HuH-7.5 (cell line): ENCODE measurements at places on chromosomes 5 and 9.

GRCh38 chr5:88938488-88938887 is 55.5 kb upstream of the MEF2C start:
- no peak for DNase-seq

DNA sequence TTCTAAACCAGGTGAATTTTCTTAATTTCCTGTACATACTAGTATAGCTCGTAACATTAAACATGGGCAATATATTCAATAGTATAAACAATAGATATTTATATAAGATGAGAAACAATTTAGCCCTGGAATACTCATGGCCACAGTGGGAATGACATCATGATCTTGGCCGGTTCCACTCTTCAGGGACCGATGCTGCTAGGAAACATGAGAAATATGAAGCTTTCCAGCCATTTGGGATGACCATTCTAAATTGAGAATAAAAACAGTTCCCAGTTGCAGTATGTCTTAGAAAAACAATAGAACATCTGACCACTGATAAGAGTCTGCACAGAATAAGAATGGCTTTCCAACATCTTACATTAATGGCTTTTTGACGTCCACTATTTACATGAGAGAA is 33.3 kb upstream of the SLCO6A1 start:
- no peak for DNase-seq

DNA sequence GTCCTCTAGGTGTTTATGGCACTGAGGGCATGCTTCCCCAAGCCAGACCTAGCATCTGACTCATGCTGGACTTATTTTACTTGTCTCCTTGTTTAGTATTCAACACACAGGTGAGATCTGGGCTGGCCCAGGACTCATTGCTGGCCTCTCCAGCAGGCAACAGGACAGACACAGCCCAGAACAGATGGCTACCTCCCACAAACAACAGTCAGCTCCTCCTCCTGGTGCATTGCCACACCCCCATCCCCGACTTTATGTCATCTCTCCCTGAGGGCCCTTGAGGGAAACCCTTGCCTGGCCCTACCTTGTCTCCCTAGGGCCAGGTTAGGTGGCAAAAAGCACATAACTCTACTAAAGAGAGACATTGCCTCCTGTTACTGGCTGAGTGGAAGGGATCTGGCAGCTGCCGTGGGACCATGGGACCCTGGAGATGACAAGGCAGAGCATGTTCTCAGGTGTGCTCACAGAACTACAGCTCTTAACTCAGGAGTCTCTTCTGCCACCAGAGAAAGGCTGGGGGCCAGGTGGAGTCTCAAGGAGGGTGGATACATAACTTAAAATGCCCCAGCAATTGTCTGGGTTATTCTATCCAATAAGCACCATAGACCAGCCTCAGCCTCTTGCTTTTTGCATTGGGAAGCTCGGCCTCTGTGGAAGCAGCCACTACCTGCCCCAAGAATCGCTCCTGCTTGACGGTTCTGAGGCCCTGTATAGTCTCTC is 2.3 kb downstream of the ACSL6 start:
- DNase-seq: no peak

GRCh38 chr5:34913072-34913471 is 2.2 kb downstream of the RAD1 start:
- no peak for DNase-seq

DNA sequence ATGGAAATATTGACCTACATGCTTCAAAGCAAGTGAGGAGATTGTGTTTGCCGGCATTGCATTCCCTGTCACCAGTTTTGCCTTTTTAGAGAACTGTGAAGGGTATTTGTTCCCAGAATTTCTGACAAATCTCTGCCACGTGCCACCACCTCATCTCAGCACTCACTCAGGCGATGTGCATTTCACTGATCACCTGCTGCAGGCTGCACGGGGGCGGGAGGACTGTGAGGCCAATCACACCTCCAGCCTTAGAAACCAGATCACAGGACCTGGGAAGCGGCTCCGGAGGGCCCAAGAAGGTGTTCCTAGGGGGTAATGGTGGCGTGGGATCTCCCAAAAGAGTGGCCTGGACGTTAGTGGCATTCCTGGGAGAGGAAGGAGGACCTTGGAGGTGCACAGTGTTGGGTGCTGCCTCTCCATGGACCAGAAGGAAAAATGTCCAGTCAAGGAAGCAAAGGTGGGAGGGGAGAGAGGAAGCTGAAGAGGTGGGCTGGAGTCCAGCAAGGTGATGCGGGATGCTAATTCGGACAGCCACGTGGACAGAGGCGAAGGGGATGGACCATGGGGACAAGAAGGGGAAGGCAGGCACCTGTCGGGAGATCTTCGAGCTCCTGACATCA is 63.6 kb upstream of the OLFM1 start:
- no peak for DNase-seq
